ENCODE measurements at places on chromosomes 3 and 15.

DNA sequence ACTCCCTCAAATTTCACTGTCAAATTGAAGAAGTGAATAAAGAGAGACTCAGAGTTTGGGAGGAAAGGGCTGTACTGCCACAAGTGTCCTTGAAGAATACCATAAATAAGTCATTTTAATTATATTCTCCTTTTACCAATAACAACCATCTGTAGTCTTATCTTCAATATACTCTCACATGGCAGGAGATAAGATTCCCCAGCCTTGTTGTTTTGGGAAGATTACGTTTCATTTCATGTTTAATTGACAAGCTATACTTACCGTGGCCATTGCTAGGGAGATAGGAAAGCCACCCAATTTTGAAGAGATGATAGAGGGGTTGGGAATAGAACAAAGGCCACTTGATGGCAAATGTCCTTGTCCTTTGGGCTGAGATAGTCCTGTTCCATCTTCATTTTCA, 2.3 kb downstream of the MINDY4B start:
- DNase-seq: no peak

DNA sequence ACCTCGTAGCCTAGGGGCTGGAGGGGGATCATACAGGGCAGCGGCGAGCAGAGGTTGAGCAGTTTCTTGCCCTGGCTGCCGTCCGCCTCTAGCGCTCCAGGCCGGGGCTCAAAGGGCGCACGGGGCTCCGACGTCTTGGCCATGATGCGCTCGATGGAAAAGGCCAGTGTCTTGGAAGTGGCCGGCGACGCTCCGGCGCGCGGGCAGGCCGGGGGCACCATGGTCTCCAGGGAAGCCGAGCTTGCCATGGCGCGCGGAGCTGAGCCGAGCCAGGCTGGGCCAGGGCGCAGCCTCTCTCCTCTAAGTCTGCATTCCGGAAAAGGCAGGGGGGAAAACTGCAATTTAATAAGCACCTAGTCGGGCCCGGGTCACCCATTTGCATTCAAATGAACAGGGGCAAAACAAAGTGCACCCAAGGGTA, 719 bp downstream of the FEZF2 start:
- no peak for DNase-seq

DNA sequence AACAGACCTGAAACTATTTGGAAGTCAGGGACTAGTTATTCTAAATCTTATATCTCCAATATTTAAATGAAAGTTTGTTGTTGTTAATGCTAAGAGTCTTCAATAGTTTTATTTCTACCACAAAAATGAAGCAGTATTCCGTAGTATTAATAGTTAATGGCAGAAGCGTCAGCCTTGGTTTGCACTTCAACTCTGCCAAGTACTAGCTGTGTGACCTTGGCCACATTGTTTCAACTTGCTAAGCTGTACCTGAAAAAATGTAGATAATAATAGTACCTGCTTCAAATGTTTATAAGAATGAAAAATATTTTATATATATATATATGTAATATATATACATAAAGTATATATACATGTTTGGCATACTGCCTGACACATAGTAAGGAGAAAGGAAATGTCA, 354.6 kb upstream of the SATB1 start:
- no peak for DNase-seq

- no peak for DNase-seq
Observed at GRCh38 chr15:45630917-45631691, 3.7 kb upstream of the SQOR start.

- no peak for DNase-seq
Observed at GRCh38 chr3:14424711-14425580, 22.5 kb downstream of the SLC6A6 start.

DNA sequence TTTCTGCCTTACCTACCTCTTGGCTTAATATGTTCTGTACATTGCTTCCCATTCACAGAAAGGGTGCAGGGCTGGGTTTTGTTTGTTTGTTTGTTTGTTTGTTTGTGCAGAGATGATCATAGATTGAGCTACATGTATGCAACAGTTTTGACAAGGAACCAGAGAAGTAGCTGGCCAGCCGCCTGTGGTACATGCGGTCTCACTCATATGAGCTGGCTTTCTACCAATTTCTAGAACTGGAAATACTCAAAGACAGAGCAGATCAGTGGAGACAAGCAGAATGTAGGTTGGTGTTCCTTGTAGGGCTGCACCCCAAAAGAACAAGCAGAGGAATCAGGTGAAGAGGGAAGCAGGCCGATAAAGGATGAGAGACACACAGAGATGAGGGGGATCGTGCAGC, 502.7 kb downstream of the SOX2 start:
- DNase-seq: no peak

DNA sequence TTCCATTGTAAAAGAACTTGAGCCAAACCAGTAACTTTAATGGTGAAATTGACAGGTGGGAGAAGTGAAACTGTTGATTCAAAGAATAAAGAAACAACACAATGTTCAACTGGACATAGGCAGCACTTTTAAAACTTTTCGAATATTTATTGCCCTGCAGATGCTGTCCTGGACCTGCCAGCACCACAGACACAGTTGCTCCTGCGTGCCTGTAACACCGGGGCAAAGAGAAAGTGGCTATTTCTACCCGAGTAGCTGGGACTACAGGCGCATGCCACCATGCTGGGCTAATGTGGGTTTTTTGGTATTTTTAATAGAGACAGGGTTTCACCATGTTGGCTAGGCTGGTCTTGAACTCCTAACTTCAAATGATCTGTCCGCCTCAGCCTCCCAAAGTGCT, 7.4 kb downstream of the IL5RA start:
- no peak for DNase-seq

GRCh38 chr15:87712211-87712610, 544.3 kb downstream of the NTRK3 start:
- no peak for DNase-seq

DNA sequence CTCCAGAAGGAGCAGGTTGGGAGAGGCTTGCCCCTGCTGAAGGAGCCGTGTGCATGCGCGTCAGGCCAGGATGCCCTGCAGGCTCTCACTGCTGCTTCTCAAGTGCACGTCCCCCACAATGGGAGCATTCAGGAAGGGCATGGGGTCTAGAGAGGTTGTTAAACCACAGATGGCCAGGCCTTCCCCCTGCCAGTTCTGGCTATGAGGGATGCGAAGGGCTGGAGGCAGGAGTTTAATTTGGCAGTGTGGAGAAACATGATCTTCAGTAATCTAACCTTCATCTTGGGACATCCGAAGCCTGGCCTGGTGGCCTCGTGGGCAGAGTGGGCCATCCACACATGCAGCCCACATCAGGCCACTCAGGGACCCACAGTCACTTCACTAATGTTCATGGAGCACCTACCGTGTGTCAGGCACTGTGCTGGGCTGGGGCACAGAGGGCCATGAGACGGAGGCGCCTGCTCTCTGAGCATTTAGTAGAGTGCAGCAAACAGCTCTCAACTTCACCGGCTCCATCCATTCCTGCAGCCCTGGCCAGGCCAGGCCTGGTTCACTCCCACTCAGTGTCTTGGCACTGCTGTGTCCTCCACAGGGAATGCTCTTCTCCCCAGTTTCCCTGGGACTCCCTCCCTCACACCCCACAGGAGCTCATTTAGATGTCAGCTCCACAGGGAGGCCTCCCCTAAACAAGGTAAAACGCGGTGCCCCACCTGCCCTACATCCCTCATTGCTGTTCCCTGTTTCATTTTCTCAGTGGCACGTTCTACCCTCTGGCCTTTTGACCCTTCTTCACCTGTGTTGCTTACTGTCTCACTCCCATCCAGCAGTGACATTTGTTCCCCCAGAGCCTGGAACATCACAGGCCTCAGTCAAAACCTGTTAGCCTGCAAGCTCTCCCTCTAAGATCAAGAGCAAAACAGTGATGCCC, 4.0 kb downstream of the CFAP100 start:
- no peak for DNase-seq

GRCh38 chr15:101530224-101530958, 40.9 kb upstream of the PCSK6 start:
- no peak for DNase-seq

- DNase-seq: no peak
Observed at GRCh38 chr15:71390096-71390495, 274.8 kb downstream of the THSD4 start.

- DNase-seq: no peak
Observed at GRCh38 chr3:50862221-50862620, 187.5 kb downstream of the DOCK3 start.

GRCh38 chr3:193714523-193715137, 121.6 kb downstream of the OPA1 start:
- no peak for DNase-seq

- DNase-seq: peak; percentile 81
Observed at GRCh38 chr3:112333002-112333380, at the start of gene CD200. TSS of gene CD200 (plus strand) at chr3:112333156. CDS start at chr3:112333213, 57 bp downstream.

GRCh38 chr3:64983583-64984359, 296.0 kb upstream of the ADAMTS9 start:
- DNase-seq: no peak

- DNase-seq: no peak
Observed at GRCh38 chr3:154085799-154086198, 35.4 kb upstream of the ARHGEF26 start.

GRCh38 chr15:58413253-58413652, 18.5 kb upstream of the LIPC start:
- no peak for DNase-seq

GRCh38 chr3:144770915-144771351, 799.3 kb downstream of the DIPK2A start:
- DNase-seq: no peak

- DNase-seq: no peak
Observed at GRCh38 chr3:161413127-161413854, 42.0 kb upstream of the SPTSSB start.

GRCh38 chr3:117719316-117719926, 1009.8 kb downstream of the TUSC7 start:
- no peak for DNase-seq

GRCh38 chr3:159922861-159923312, 65.7 kb upstream of the IL12A start:
- DNase-seq: no peak

- DNase-seq: no peak
Observed at GRCh38 chr15:101709466-101709865, 14.8 kb downstream of the TARS3 start.

- no peak for DNase-seq
Observed at GRCh38 chr3:63963496-63963895, 51.3 kb upstream of the SCAANT1 start.

DNA sequence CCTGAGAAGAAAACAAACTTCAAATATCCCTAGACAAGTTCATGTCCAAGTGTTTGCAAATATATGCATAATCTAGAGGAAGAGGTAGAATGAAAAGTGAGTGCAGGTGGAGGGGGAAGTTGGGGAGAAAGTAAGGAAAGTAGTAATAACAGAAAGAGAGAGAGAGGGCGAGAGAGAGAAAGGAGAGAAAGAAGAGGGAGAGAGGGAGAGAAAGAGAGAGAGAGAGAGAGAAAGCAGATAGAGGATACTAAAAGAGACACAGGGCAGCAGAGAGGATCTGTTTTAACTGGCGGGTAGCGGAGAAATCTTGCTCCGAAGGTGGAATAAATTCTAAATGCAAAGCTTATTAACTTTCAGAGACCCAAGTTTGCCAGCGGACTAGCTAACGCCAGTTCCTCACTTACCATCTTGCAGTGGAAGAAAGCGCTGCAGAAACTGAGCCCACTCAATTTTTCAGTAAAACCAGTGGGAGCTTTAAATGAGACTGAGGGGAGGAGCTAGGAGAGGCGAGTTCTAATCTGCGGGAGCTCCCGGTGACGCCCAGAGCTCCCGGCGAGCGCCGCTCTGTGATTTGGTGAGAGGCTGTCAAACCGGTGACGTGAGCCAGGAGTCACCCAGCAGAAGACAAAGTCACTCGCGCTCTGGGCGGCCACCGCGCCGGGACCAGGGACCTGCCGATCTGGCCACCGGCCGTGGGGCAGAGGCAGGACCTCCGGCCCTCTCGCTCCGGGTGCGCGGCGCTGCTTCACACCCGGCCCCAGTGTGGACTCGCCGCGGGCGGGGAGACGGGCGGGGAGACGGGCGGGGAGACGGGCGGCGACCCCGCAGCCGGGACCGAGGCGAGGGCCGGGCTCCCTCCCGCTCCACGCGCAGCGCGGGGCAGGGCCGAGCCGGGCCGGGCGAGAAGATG, at the start of gene GMNC:
GMNC (minus strand) TSS at position 486 of the 910 bp plus-strand sequence; CDS start at position 407, 79 bp downstream.
- no peak for DNase-seq

DNA sequence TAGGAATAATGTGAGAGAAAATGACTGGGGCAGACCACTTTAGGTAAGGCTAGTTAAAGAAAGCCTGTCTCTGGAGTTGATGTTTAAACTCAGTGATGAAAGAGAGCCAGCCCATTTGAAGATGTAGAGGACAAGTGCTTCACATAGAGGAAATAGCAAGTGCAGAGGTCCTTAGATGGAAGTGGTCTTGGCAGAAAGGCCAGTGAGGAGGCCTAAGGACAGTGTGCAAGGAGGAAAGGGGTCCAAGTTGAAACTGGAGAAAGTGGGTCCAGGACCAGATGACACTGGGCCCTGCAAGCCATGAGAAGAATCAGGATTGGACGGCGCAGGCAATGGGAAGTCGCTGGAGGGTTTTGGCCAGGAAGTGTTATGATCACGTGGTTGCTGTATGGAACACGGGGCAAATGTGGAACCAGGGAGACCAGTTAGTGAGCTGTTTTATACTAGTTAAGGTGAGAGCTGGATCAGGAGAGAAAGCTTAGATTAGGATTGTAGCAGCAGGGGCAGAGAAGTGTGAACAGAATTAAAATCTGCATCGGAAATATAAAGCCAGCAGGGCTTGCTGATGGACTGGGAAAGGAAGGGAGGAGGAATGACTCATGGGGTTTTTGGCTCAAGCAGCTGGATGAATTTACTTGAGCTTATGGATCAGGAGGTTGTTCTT, 48.0 kb upstream of the SCAANT1 start:
- no peak for DNase-seq

GRCh38 chr3:151687076-151687475, 46.7 kb upstream of the AADACL2 start:
- no peak for DNase-seq

GRCh38 chr3:89155811-89156210, 48.4 kb downstream of the EPHA3 start:
- no peak for DNase-seq

DNA sequence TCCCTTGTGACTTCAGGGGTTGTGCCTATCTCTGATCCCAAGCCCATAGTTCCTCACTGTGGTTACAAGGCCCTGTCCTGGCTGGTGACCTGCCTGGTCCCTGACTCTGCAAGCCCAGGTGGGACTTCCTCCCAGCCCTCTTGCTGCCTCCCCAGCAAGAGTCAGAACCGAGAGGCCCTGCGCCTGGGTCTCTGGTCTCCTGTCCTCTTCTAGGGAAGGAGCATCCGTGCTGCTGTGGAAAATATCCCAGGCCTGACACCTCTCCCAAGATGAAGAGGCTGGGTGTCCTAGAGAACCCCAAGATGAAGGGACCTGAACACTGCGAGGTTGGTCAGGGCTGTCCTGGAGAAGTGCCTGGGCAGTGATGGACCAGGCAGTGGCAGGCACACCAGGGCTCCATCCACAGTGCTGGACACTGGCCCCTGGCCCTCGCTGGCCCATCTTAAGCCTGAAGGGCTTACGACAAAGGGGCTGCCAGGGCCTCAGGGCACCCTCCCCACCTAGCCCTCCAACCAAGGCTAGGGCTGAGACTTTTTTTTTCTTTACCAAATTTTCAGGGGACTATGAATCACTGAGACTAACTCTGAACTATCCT, 32.7 kb downstream of the PTH1R start:
- DNase-seq: no peak

- no peak for DNase-seq
Observed at GRCh38 chr3:56207922-56208321, 260.3 kb downstream of the ERC2 start.

GRCh38 chr3:32522682-32523081, 20.0 kb upstream of the CMTM6 start:
- DNase-seq: no peak

- no peak for DNase-seq
Observed at GRCh38 chr3:53921296-53921695, 29.6 kb upstream of the SELENOK start.
